ENCODE measurements at places on chromosomes 5 and 9. TPM values are rescaled to one million over a fixed set of nuclear protein-coding genes. Genes with fewer than 3 reads are reported as not detected.

RALGPS1 gene
- total RNA-seq = 36.9 TPM

CRB2 gene
- total RNA-seq = 0.63 TPM

DNA sequence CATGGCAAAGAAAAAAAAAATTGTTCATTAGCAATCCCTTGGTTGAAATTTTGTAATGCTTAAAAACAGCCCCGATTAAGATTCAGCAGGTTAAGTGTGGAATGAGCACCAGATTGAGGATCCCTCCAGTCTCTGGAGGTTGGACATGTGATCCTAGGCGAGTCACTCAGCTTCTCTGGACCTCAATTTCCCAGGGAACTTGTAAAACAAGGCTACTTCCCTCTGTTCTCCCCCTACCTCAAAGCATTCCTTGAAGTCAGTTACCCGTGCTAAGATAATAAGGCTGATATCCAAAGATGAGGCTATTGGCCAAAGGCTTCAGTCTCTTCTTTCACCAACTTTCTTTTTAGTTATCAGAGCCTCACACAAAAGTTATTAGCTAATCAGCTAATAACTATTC is 2.9 kb downstream of the KLHL3 start:
- DNase-seq = no peak

DNA sequence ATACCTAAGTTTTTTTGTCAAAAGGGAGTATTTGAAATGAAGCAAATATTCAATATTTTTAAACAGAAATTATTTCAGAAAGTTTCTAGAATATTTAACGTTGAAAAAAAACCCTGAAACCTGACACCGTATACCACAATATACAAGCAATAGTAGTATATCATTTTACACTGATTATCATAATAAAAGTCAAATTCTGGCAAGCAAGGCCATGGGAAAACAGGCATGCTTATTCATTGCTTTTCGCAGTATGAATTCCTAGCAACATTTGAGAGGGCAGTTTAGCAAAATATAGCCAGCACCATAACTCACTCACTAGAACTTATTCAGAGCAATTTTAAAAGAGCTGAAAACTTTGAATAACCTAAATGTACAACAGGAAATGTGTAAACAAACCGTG is 46.1 kb downstream of the ERAP1 start:
- no peak for DNase-seq

SPACA9 gene
- total RNA-seq = 115 TPM

DNA sequence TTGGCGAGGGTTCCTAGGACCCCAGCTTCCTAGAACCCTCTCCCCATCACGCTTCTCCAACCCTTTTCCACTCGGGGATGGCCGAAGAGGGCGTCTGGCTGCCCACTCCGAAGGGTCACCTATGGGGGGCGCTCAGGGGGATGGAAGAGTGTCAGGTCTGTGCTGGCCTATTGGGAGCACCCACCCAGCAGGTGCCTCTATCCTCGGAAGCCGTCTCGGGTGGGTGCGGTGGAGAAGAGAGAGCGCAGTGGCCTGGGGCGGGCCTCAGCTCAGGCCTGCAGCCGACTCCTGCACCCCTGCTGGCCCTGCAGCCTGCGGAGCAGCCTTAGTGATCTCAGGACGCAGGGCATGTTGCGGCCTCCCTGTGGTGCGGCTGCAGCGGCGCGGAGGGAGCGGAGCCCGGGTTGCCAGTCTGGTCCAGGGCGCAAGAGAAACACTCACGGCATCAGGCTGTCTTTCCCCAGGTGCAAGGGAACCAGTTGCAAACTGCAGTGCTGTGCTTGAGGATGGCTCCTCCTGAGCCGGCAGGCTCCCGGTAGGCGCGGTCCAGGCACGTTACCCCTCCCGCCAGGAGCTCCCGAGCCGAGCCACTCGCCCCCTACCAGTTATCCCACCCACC is 1.5 kb upstream of the IRX2 start:
- no peak for DNase-seq

DNA sequence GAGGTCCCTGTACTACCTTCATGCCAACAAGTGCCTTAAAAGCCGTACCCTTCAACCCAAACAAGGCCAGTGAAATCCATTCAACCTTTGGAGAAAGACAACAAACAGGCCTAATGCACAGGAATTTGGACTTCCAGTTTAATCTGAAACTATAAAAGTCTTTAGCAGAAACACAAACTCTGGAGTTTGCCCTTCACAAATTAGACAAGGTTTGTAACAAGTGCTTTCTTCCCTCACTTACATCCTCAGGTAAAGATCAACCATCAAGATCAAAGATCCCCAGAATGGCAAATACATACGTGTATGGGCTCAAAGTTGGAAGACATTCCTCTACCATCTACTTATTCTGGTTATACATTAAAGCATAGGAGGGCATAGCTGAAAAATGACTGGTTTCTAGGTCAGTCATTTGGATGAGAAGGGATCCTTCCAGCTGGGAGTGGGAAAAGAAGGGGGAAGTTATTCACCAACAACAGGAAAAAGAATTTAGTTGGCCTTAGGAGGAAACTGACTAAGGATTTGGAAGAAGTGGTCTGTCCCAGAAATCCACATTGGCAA is 2.0 kb downstream of the DAB2 start:
- no peak for DNase-seq

- DNase-seq = no peak
Measured at GRCh38 chr5:127358740-127359139, 68.1 kb downstream of the MEGF10 start.

DNA sequence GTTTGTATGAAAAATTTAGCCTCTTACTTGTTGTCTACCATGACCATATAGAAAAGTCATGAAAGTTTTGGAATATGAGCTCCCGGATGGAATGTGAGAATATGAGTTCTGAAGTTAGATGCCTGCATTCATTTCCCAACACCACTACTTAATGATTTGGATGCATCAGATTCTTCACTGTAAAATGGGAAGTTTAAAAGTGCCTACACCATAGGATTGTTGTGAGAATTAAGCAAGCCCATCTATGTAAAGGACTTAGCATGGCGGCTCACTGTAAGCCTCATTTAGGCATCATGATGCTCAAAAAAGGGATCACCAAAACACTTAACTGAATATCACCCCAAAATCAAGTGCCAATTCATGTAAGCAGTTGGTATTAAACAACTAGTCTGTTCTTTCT is 177.3 kb downstream of the RAB3C start:
- DNase-seq = no peak

- DNase-seq = no peak
Measured at GRCh38 chr9:120711841-120712538, 2.3 kb downstream of the MEGF9 start.

GRCh38 chr9:87336407-87336806 is 161.3 kb upstream of the DAPK1 start:
- DNase-seq = no peak

DNA sequence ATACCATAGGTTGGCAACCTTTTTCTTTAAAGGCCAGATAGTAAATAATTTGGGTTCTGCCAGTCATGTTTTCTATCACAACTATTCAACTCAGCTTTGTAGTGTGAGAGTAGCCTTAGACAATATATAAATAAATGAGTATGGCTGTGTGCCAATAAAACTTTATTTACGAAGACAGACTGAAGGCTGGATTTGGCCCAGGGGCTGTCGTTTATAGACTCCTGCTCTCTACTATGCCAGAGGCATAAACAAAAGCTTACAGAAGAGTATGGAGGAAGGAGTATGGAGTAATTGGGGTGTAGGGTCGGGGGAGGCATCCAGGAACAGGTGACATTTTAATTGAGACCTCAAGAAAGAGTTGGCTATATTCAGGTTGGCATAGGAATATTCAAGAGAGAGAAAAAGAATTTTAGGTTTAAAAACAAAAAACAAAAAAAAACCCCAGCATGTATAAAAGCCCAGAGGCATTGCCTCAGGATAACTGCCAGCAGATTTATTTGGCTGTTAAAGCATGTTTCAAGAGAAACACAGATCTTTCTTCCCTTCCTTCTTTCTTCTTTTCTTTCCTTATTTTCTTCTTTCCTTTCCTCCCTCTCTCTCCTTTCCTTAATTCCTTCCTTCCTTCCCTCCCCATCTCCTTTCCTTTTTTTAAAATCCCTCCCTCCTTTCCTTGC is 39.9 kb downstream of the SLIT3 start:
- no peak for DNase-seq

GRCh38 chr5:111383288-111383970 is 128.9 kb downstream of the STARD4 start:
- DNase-seq = no peak

DNA sequence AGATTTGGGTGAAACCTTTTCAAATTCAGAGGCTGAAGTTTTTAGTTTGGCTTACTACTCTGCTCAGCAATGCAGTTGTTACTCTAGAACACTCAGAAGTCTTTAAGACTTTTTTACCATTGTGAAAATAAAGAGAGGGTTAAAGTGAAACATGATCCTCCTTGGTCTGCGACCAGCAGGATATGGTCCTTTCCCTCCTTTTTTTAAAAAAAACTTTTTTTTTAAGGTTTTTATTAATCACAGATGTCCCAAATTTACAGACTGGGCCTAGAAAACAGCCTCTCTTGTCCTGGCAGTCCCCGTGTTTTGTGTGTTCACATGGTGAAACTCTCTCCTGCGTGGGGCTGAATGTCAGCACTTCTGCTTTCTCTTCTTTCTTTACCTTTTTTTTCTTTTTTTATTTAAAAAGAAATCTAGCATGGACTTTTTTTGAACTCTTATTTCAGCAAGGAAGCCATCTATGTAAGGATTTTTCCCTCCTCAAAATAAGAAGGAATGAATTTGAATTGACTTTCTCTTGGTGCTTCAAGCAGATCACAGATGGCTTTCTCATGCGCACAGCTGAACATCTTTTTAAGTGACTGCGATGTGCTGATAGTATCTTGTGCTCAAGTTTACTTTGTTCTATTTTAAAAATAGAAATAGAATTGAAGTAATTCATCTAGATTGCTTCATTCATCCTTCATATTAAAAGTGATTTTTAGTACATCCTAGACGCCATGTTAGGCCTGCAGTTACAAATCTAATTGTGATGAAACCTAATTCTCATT is 128.7 kb upstream of the OTULINL start:
- DNase-seq = no peak

ARAP3 gene
- 4.1 TPM for total RNA-seq

MFAP3 gene
- 31.5 TPM for total RNA-seq

- DNase-seq = no peak
Measured at GRCh38 chr5:131769961-131770360, 26.9 kb downstream of the FNIP1 start.

DDX4 gene
- total RNA-seq = 116 TPM

GRCh38 chr9:86238861-86239770 is 20.3 kb downstream of the C9orf153 start:
- DNase-seq = no peak

PCDHGA8 gene
- total RNA-seq = 8.2 TPM
